ENCODE measurements at places on chromosomes 5 and 9.

DNA sequence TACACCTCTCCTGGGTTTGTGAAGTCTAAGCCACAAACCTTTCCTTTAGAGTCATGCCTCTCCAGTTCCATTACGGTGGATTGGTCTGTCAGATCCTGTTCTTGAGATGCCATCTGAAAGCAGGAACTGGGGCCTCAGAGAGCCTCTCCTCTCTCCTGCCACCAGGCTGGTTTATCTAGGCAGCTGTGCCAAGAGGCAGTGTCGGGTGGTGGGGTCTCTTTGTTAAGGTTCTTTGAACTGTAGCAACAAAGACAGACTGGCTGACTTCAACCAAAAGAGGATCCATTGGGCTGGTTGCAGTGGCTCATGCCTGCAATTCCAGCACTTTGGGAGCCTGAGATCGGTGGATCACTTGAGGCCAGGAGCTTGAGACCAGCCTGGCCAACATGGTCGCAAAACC lies 66.0 kb upstream of the ANGPTL2 start:
- DNase-seq, result no peak

GRCh38 chr5:57267805-57268204 lies 93.9 kb downstream of the GPBP1 start:
- DNase-seq, result no peak

DNA sequence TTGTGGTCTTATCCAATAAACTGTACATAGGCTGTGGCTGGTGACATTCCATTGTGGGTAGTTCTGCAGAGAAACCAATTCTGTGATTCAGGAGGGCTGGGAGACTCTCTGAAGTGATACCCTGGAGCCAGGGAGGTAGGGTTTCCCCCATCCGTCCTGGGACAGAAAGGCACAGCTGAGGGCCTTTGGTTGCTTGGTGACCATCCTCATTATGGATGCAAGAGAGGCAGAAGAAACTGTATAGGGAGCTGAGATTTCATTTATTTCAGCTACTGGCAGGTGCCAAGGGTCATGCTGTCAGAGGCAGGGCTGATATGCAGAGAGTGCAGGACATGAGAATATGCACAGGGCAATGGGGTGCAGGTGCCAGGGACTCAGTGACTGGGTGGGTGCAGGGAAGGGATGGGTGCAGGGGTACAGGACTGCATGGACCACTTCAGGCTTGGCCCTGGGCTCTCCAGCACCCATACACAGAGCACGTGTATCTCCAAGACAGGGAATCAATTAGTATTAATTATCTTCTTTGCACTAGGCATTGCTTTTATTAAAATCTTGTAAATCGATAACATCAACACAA lies 236.5 kb downstream of the ICE1 start:
- no peak for DNase-seq

DNA sequence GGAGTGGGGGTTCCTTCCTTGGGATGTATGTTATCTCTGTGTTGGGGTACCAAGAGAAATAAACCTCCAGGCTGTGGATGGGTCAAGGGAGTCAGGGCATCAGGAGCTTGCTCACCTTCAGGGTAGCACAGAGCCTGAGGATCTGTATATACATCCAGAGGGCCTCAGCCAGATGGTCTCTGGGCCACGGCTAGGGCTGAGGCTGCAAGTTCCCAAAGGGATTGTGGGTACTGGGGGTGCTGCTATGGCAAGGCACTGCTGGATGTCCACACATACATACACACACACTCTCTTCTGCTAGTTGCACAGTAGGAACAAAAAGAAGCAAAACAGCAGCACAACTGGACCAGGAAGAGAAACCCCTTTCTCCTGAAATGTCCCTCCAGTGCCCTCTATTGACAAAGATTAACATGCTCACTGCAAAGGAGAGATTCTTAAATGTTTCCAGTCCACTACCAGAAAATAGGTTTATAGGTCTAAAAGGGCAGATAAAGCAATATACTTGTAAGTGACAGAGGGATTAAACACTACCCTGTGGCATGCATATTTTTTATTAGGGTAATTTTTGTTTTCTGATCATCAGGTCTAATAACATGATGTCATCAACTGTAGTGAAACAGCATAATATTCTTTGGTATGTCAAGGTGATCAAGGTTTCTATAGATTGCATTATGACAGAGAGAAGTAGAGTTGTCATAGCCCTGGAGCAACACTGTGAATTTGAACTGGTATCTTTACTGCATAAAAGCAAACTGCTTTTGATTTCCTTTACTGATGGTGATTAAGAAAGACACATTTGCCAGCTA lies 56.3 kb upstream of the KCNN2 start:
- DNase-seq, result peak; percentile 14

- DNase-seq, result no peak
Observed at GRCh38 chr9:22454016-22454415, 7.4 kb downstream of the DMRTA1 start.

All from AG20443 (cell line).